ENCODE measurements at places on chromosomes 6 and 20.

- DNase-seq, result no peak
Measured at GRCh38 chr20:36631646-36632045, 14.3 kb downstream of the SLA2 start.

DNA sequence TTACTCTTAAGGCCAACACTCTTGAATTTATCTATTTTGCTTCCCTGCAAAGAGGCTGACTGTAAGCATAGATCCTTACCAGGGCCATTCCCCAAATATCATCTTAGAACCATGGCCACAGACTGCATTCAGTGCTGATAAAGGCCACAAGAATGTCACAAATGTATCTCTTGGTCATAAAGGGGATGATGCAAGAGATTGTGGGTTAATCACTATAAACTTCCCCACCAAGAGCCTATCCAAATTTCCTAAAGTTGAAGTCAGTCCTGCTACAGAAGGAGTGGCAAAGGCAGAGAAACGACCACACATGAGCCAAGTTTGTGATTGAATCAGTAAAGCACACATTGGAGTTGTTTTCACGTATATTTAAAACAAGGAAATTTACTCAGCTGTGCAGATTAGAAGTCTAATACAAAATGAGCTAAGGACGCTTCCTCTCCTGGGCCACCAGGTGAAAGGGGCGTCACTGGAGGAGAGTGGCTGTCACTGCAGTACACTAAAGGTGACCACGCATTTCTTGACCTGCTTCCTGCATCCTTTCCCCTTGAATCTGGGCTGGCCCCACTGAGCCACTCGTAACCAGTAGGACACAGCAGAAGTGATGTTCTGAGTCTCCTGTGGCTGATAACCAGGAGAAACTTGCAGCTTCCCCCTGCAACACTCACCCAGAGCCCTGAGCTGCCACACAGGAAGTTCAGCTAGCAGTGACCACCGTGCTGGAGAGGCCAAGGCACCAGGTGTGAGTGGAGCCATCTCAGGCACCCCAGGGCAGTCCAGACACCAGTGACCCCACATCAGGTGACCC lies 181.9 kb downstream of the SYNDIG1 start:
- DNase-seq, result no peak

- DNase-seq, result peak; percentile 93
Measured at GRCh38 chr6:32153564-32154513, at the start of gene PPT2. TSS of gene PPT2 (plus strand) at chr6:32154141. CDS start at chr6:32154595, 454 bp downstream.

GRCh38 chr6:6516666-6517458 lies 71.7 kb upstream of the LY86 start:
- no peak for DNase-seq

DNA sequence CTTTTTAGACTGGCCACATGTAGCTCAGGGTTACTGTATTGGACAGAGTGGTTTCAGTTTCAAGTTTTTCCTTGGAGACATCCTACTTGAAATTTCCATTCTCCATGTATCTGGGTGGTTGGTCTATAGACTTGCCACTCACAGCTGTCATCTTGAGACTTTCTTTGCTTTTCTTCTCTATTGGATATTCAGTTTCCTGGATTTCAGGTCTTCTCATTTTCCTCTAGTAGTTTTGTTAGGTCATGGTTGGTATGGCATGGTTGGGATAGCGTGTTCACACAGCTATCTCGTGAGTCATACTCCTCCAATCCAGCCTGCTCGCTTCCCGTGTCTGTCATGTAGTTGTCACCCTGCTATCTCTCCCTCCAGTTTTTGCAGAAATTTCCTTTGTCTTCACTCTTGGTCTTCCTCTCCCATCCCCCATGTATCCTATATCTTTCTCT lies 48.3 kb downstream of the PTPN1 start:
- DNase-seq, result no peak

- no peak for DNase-seq
Measured at GRCh38 chr6:37481711-37482605, 17.7 kb downstream of the CCDC167 start.

Data from Right ventricle myocardium superior (tissue), 1 donor.